ENCODE measurements at places on chromosomes 1 and 21.
A peak's percentile ranks its signal among the peaks of the same experiment; 100 is the strongest.

DNA sequence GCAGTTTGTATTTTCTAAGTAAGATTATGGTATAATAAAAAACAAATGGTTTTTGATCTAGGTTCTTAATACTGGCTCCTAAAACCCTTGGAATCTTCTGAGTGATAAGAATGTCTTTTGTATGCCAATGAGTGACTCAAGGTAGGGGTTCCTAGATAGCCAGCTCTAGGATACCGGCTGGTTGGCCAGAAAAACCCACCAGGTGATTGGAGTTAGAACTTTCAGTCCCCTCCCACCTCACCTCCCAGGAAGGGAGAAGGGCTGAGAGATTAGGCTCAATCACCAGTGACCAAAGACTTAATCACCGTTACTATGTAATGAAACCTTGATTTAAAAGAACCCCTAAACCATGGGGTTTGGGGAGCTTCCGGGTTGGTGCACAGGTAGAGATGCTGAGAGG lies 8.7 kb upstream of the BRDT start:
- no peak overlapping the region for H3K27ac ChIP-seq
- no peaks in the 10 kb centered on the region for H3K27me3 ChIP-seq
- DNase-seq, result no peak

DNA sequence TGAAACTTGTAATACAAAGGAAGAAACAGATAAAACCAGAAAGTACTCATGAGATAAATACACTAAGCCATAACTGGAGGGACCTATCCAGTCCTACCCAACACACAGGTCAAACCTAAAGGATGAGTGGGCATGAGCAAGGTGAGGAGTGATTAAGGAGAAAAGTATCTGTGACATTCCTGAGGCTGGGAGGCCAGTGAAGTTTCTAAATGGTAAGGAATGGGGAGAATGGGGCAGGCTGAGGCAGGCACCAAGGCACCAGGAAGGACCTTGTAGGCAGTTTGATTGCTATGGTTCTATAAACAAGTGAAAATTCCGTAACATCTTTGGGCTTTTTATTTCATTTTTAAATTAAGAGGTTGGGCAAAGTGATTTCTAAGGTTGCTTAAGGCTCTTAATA lies 10.4 kb downstream of the DDX59 start:
- no peak overlapping the region for H3K4me3 ChIP-seq
- H3K27ac ChIP-seq, result peak overlapping the region; percentile 66
- no peaks in the 10 kb centered on the region for H3K36me3 ChIP-seq
- DNase-seq, result peak; percentile 71
- no peaks in the 10 kb centered on the region for H3K27me3 ChIP-seq
- H3K4me1 ChIP-seq, result no peaks in the 10 kb centered on the region

- H3K27me3 ChIP-seq, result no peaks in the 10 kb centered on the region
- H3K4me3 ChIP-seq, result no peak overlapping the region
- H3K4me1 ChIP-seq, result no peaks in the 10 kb centered on the region
- DNase-seq, result no peak
- H3K36me3 ChIP-seq, result no peaks in the 10 kb centered on the region
Observed at GRCh38 chr1:181013144-181013543, 9.5 kb downstream of the STX6 start.

GRCh38 chr1:171173069-171173468 lies 12.0 kb upstream of the FMO2 start:
- H3K27ac ChIP-seq, result no peak overlapping the region
- no peaks in the 10 kb centered on the region for H3K27me3 ChIP-seq
- no peaks in the 10 kb centered on the region for H3K4me1 ChIP-seq
- H3K4me3 ChIP-seq, result no peak overlapping the region
- H3K36me3 ChIP-seq, result no peaks in the 10 kb centered on the region

GRCh38 chr1:39713557-39713956 lies 22.3 kb upstream of the HPCAL4 start:
- H3K36me3 ChIP-seq, result no peaks in the 10 kb centered on the region
- H3K27me3 ChIP-seq, result no peaks in the 10 kb centered on the region
- no peak for DNase-seq
- no peak overlapping the region for H3K27ac ChIP-seq
- H3K4me1 ChIP-seq, result no peaks in the 10 kb centered on the region
- H3K4me3 ChIP-seq, result no peak overlapping the region

DNA sequence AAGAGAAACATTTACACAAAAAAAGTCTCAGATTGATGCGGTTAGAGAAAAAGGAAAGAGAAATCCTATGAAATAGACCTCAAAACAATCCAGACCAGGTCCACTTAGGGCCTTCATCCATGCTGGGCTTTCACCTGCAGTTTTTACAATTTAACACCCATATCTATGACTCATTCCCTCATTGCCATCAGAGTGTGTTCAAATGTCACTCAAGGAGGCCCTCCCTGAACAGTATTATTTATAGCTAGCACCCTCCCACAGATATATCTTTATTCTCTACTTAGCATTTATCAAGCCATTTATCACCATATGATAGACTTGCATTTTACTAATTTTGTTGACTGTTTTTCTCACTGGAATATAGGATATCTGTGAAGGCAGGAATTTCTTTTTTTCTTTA lies 824 bp upstream of the KRTAP21-3 start:
- no peaks in the 10 kb centered on the region for H3K36me3 ChIP-seq
- DNase-seq, result no peak
- H3K4me3 ChIP-seq, result no peak overlapping the region
- no peaks in the 10 kb centered on the region for H3K4me1 ChIP-seq
- H3K27ac ChIP-seq, result no peak overlapping the region

DNA sequence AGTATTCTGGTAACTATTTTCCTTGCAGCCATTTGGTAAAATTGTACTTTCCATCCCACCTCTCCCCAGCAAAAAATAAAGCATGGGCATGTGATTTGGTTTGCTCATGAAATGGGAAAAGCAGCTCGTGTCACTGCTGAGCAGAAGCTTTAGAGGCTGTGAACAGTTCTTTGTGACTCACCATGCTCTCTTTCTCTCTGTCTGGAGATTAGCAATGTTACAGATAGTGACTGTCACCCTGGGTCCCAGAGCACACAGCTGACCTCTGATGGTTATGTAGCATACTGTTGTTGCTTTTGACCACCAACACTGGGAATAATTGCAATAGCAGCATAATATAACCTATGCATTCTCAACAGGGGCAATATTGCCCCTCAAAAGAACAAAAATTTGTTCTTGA lies 70.6 kb downstream of the RGS2 start:
- H3K27ac ChIP-seq, result no peak overlapping the region
- H3K4me3 ChIP-seq, result no peak overlapping the region
- H3K4me1 ChIP-seq, result no peaks in the 10 kb centered on the region
- DNase-seq, result no peak
- no peaks in the 10 kb centered on the region for H3K36me3 ChIP-seq

DNA sequence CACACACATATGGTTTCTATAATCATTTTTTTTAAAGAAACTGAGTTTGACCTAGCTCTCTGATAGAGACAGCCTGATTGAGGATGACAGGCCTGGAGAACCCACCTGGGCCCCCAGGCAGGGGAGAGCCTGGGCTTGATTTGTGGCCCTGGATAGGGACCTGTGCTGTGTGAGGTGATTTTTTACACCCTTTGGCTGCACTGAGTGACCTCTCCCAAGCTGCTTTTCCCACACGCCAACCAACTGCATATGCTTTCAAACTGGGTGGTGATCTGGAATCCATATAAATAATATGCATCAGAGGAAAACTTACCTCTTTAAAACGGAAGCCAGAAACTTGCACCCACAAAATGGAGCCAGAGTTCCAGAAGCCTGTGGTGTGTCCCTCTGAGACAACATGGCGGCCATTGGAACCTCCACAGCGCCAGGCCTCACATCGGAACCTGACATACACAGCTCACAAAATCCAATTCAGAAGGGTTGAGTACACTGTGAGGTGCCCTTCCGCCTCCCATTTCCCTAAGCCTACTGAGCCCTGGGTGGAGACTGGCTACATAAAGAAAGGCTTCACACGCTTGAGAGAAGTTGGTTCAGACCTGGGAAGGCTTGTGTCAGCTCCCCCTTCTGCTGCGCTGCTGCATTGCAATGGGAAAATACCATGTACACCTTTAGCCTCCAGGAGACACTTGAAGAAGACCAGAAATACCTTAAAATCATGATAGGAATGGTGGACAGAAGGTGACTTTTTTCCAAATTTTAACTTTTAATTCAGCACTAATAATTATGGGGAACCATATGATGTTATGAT lies 160.7 kb downstream of the HHIPL2 start:
- H3K4me3 ChIP-seq, result no peak overlapping the region
- H3K27ac ChIP-seq, result no peak overlapping the region
- DNase-seq, result no peak
- no peaks in the 10 kb centered on the region for H3K36me3 ChIP-seq
- H3K4me1 ChIP-seq, result no peaks in the 10 kb centered on the region
- H3K27me3 ChIP-seq, result no peaks in the 10 kb centered on the region

- H3K36me3 ChIP-seq, result no peaks in the 10 kb centered on the region
- DNase-seq, result no peak
- H3K4me1 ChIP-seq, result no peaks in the 10 kb centered on the region
- H3K27ac ChIP-seq, result no peak overlapping the region
- H3K4me3 ChIP-seq, result no peak overlapping the region
Observed at GRCh38 chr1:173360487-173361063, 116.6 kb upstream of the PRDX6 start.

- H3K27ac ChIP-seq, result no peak overlapping the region
- no peaks in the 10 kb centered on the region for H3K36me3 ChIP-seq
- H3K27me3 ChIP-seq, result no peaks in the 10 kb centered on the region
Observed at GRCh38 chr1:44174630-44175029, 33.2 kb upstream of the KLF18 start.

DNA sequence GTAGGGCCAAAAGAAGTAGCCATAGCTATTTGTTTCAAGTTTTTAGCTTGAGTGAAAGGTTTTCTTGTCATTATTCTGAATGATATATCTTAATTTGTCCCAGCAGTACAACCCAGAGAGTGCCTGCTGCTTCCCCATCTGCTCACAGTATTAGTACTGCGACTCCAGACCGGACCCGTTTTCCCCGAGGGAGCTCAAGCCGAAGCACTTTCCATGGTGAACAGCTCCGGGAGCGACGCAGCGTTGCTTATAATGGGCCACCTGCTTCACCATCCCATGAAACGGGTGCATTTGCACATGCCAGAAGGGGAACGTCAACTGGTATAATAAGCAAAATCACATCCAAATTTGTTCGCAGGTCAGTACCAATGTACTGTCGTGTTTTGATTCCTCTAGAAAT lies 37.2 kb upstream of the C1orf115 start:
- no peaks in the 10 kb centered on the region for H3K27me3 ChIP-seq
- no peaks in the 10 kb centered on the region for H3K4me1 ChIP-seq
- H3K36me3 ChIP-seq, result no peaks in the 10 kb centered on the region
- no peak overlapping the region for H3K27ac ChIP-seq
- no peak overlapping the region for H3K4me3 ChIP-seq
- DNase-seq, result no peak

DNA sequence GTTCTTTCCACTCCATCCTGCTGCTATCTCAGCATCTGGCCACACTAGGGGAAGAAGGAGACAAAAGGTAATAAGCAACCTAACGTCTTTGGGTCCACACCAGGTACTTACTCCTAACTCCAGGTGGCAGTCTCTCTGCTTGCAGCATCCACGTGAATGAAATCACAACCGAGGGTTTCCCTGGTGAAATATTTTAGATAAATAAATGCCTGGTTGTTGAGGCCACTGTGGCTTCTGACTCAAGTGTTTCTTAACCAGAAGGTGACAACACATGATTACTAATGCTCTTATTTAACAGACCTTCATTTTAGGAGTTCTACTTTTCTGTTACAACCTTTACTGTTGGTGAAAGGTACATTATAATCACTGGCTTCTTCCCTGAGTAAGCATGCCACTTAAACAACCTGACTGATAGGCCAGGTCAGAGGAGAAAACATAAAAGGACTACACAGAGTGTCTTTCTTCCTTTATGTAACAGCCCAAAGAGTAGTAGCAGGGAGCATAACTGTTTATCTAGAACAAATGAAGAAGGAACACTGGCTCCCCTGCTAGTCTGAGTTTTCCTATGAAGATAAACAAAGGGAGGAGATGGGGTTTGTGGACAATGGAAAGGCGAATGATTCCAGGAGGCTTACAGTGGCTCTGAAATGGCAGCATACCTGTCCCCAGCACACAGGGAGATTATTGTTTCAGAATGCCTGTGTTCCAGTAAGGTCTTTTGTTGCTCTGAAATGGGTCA lies 59.9 kb downstream of the SYT6 start:
- no peaks in the 10 kb centered on the region for H3K36me3 ChIP-seq
- no peaks in the 10 kb centered on the region for H3K27me3 ChIP-seq
- no peak for DNase-seq

- H3K36me3 ChIP-seq, result no peaks in the 10 kb centered on the region
- no peak for DNase-seq
- H3K4me1 ChIP-seq, result no peaks in the 10 kb centered on the region
- no peak overlapping the region for H3K4me3 ChIP-seq
Observed at GRCh38 chr1:107871259-107871658, 93.7 kb downstream of the VAV3 start.

DNA sequence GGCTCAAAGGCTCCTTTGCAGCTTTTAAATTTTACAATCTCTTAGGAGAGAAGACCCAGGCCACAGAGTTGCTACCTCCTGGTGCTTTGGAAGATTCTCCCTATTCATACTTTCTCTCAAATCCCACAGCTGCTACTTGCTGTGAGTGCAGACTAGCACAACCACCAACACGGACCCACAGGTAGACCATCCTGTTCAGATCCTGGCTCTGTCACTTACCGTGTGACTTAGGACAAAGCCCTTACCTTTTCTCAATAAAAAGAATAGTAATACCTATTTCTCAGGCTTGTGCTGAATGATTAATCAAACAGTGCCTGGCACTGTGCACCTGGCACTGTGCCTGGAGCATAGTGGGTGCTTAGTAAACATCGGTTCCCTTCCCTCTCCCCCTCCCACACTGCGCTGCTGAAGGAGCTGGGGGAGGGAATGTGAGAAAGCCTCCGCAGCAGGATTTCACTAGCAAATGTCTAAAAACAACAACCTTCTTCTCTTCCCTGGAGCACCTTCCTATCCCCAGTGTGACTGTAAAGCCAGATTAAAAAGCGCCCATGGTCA lies 81.7 kb downstream of the PGM1 start:
- H3K4me3 ChIP-seq, result no peak overlapping the region
- H3K36me3 ChIP-seq, result no peaks in the 10 kb centered on the region
- peak overlapping the region; percentile 54 for H3K27ac ChIP-seq
- no peaks in the 10 kb centered on the region for H3K4me1 ChIP-seq
- no peaks in the 10 kb centered on the region for H3K27me3 ChIP-seq

DNA sequence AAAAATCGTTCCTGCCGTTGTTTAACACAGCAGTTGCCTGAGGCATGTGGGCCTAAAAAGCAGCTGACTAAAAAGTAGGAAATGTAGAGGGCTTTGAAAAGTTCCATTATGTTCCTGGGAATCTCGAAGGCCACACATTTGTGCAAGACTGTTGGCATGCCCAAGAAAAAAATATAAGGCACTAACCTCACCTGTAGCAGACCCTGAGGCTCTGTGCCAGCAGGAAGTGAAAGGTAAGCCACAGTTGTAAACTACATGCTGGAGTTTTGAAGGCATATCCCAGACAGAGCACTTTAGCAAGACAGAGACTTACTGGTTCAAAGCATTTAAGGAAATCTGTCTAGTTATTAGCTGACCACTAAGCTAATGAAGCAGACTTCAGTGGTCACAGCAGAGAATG lies 52.7 kb downstream of the TRMT1L start:
- no peak for DNase-seq
- H3K4me1 ChIP-seq, result no peaks in the 10 kb centered on the region
- H3K27ac ChIP-seq, result no peak overlapping the region
- H3K27me3 ChIP-seq, result no peaks in the 10 kb centered on the region
